ENCODE measurements at places on chromosomes 7 and 10. TPM values are rescaled to one million over a fixed set of nuclear protein-coding genes. Genes with fewer than 3 reads are reported as not detected.

DNA sequence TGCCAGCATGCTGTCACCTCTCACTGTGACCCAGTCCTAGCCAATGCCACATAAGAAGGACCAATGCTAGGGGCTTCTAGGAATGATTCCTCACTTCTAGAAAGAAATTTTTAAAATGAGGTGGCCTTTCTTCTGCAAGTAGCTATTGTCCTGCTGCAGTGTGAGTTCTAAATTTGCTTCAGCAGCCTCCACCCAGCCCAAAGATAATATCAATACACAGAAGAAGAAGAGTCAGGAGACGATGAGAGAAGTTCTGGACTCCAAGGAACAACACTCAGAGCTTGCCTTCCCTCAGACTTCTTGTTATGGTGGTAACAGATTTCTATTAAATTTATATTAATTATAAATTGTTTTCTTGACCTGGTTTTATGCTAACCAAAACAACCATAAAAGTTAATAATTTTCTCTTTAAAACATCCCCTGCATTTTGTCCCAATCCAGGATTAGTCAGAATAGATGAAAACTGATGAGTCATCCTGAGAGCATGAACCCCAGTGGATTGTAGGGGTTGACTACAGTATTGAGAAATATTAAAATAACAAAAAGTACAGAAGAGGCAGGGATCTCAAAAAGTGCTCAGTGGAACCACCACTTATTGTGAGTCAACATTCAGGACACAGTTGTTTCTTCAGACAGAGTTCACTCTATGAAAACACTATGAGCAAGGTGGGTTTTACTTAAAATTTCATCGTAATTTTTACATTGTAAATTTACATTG lies 29.6 kb upstream of the AKR1C2 start:
- no peak for DNase-seq

The WDFY4 gene
- polyA plus RNA-seq: 0.83 TPM

The MLXIPL gene
- 22.8 TPM for polyA plus RNA-seq

The LAMB1 gene
- 84.0 TPM for polyA plus RNA-seq

GRCh38 chr7:71633551-71634008 lies 501.6 kb downstream of the GALNT17 start:
- no peak for DNase-seq

DNA sequence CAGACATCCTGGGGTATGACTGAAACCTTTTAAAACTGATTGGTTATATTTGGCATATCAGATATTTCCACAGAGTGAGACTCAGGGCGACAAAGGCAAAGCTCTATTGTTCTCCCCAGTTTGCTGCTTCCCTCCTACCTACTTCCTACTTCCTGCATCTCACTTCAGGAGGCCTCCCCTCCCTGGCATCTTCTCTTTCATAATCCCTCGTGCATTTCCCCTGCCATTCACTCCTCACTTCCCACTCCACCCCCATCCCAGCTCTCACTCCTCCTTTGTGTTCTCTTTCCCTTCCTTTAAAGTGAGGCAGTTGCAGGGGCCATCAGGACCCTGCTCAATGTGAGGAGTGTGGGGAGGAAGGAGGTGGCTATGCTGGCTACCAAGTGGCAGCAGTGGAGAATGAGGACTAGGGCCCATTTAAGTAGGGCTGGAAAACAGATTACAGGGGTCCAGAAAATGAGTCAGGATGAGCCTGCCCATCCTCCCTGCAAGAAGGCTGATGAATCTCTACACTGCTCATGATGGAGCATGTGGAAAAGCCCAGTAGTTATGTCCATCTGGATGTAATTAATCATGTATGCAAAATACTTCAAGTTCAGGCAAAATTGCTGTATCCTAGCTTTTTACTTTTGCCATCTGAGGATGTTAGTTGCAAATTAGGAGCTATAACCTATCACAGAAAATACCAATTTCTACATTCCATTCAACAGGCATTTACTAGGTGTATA lies 311.8 kb upstream of the IMMP2L start:
- DNase-seq: no peak

DNA sequence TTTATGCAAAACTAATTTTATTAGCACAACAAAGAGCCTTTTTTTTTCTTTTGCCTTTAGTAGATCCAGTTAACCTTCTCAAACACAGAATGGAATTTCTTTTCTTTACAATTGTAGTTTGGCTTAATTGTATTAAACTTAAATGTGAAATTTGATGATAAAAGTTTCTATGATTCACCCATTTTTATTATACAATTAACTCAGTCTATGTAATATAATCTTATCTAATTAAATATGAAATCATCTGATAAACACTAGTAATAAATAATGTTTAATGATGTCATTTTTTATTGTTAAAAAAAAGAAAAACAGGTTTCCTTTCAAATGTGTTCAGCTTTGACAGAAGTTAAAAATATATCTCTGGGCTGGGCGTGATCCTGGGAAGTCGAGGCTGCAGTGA lies 559.1 kb downstream of the PHTF2 start:
- DNase-seq: no peak

The GTF2IRD2 gene
- 10.1 TPM for polyA plus RNA-seq

The CTAGE15 gene
- polyA plus RNA-seq: not detected

DNA sequence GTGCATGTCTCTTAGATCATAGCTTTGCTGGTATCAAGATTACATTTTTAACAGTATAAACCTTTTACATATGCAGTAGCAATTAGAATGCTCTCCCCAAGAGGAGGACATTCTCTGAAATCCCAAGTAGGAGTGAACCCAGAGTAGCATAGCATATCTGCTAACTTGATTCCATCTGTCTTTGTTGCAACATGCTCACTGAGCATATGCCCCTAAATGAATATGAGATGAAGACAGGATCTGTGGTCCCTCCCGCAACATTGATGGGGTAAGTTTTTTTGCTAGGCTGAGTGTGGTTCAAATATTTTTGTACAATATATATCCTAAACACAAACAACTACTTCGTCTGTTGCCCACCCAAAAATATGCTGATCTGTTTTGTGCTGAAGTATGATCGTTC lies 534.2 kb upstream of the C7orf33 start:
- no peak for DNase-seq

- DNase-seq: no peak
These were observed 51.9 kb downstream of the CCNY start for GRCh38 chr10:35388197-35388596.

- DNase-seq: no peak
These were observed 4.7 kb upstream of the IGF2BP3 start for GRCh38 chr7:23474829-23475575.

DNA sequence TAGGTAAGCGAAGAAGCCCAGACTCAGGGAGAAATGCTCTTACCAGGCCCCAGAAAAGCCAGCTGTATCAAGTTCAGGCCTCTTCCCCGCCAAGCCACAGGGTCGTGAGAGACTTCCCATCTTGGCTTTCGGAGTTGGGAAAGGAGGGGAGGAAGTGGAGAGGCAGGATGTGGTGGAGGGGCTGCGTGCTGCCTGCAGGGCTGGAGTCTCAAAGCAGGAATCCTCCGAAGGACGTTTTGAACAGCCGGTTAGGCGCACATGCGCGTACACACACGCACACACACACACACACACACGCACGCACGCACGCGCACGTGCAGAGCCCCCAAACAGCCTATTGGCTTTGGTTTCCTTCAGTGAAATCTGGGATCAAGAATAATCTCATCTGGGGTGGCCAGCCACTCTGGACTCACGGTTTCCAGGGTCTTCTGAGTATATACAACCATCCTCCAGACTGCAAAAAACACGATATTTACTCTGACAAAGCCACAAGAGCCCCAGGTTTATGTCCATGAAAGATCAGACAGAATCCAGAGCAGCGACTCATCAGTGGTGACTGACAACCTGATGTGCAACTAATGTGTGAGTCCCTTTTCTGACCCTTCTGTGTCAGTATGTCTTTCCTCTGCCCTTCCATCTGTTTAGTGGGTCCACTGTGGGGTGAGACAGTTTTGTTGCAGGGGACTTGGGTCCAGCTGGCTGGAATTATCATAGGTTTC lies 115.0 kb upstream of the ZNF438 start:
- DNase-seq: peak; percentile 84

DNA sequence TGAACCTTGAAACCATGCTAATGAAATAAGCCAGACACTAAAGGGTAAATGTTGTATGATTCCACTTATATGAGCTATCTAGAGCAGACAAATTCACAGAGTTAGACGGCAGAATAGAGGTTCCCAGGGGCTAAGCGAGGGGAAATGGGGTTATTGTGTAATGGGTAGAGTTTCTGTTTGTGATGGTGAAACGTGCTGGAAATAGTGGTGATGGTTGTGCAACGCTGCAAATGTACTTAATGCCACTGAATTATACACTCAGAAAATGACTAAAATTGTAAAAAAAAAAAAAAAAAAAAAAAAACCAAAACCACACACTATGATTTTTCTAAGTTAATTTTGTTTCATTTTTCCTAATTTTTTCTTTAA lies 30.0 kb downstream of the SFXN4 start:
- no peak for DNase-seq

DNA sequence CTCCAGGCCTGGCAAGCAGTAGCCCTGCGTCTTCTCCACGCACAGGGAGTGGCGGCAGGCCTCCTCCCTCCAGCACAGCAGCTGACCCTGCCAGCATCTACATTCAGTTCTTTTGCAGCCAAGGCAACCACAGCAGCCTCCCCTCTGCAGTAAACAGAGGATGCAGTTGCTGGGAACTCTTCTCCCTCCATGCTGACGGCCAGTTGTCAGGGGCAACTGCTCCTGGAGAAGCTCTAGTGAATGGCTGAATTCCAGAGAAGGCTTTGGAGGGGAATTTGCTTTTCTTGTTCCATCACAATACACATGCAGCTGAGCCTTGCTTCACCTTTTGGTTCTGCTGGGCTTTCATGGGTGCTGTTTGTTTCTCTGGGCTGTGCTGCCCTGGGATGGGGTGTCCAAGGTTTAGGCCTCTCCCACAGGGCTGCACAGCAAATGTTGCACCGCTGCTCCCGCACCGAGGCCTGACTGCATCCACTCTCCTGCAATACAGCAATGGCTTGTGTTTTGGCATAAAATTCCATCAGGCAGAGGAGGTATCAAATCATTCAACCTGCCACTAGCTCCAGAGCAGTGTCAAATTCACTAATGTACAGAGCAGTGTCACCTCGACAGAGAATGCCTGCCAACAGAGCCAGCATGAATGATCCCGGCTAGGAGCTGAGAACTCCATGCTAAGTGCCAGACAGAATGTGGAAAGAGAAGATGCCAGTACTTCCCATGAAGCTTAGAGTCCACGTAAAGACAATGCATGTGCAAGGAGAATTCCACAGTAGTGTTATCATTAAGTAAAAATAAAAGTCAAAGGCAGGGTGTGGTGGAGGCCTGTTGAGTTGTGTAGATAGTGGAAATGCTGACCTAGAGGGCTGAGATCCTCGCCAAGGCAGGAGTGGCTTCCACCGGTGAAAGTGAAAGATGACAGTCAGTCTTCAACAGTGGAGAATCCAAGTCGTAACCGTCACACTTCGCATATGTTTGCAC lies 399.6 kb downstream of the DPP6 start:
- DNase-seq: no peak

DNA sequence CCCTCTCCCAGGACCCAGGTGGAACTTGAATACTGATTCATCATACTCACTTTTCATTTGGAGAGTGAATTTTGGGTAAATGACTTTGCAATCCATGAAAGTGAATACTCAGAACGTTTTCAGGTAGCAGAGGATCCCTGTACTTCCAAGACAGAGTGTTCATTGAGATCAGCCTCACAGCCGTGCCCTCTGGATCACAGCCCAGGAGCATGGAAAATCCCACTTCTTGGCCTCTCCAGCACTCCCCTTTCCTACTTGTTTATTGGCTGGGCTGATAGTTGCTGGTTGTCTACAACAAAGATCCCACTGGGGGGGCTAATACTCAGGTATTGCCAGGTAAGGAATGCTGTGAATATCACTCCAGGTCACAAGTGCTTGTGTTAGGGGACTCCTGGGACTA lies 5.9 kb downstream of the GCK start:
- DNase-seq: no peak

GRCh38 chr7:30815951-30816644 lies 44.9 kb downstream of the MINDY4 start:
- DNase-seq: no peak

DNA sequence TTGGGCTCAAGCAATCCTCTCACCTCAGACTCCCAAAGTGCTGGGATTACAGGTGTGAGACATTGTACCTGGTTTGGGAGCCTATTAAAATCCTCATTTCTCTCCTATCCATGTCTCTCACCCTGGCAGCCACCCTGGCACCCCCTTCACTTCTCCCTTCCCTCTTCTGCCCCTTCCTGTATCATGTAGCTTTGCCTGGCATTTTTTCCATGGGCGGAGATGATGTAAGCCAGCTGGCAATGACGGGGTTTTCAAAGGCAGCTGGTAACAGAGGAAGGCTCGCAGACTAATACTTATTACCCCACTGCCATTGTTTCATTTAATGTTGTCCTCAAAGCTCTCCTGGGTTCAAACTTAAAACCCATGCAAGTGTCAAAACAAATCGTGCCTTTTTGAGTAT lies 61.9 kb downstream of the RGS10 start:
- no peak for DNase-seq

The BTBD16 gene
- not detected for polyA plus RNA-seq

DNA sequence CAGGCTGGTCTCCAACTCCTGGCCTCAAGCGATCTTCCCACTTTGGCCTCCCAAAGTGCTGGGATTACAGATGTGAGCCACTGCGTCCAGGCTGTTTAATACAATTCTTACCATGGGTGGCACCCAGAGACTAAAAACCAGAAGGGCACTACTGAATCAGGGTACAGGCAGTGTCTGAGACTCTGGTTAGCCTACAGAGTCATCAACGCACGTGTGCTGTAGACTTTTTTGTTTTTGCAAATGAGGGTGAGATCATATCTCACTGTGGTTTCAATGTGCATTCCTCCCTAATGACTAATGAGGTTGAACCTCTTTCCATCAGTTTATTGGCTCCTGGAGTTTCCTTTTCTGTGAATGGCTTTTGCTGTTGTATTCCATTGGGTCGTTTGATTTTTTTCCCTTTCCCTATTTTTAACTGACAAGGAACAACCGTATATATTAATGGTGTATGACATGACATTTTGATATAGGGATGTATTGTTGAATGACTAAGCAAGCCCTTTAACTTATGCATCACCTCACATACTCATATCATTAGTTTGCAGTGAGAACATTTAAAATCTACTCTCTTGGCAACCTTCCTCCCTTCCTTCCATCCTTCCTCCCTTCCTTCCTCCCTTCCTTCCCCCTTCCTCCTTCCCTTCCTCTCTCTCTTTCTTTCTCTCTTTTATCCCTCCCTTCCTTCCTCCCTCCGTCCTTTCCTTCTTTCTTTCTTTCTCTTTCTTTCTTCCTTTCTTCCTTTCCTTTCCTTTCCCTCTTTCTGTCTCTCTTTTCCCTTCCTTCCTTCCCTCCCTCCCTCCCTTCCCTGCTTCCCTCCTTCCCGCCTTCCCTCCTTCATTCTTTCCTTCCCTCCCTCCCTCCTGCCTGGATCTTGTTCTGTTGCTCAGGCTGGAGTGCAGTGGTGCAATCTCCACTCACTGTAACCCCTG lies 9.3 kb upstream of the TMEM270 start:
- no peak for DNase-seq

DNA sequence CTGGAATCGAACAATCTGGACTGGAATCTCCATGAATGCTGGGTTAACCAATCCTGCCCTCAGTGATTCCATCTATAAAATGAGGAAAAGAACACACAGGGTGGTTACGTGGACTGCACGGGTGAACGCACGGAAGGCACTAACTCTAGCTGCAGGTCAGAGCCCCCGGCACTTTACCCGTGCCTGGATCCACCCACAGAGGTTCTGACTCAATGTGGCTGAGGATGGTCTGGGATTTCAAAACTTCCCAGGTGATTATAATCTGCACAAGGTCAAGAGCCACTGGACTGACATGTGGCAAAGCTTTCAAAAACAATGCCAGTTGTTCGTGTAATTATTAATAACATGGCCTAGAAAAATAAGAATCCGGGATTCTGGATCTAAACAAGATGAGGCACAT lies 29.2 kb downstream of the KIAA1549 start:
- DNase-seq: no peak

The CADPS2 gene
- 7.2 TPM for polyA plus RNA-seq

The PSD gene
- 0.37 TPM for polyA plus RNA-seq

The ARMH3 gene
- polyA plus RNA-seq: 24.1 TPM

Measured in heart right ventricle (tissue), 16 donors.